ENCODE measurements at places on chromosomes 4 and X. TPM values are rescaled to one million over a fixed set of nuclear protein-coding genes. Genes with fewer than 3 reads are reported as not detected.

The ZRSR2 gene
- 20.0 TPM for total RNA-seq

The PCDH11X gene
- not detected for total RNA-seq

The TACC3 gene
- total RNA-seq = 142 TPM

The LDOC1 gene
- total RNA-seq = 4.4 TPM

The MAPK10 gene
- not detected for total RNA-seq

The H2BW2 gene
- not detected for total RNA-seq

The MTTP gene
- total RNA-seq = not detected

The PIGA gene
- total RNA-seq = 29.4 TPM

The RNF128 gene
- not detected for total RNA-seq

The NXF2B gene
- not detected for total RNA-seq

The CSAG2 gene
- total RNA-seq = not detected

The SRD5A3 gene
- 27.4 TPM for total RNA-seq

The CCNG2 gene
- 11.1 TPM for total RNA-seq

The PABPC1L2A gene
- not detected for total RNA-seq

The ARHGAP10 gene
- 7.4 TPM for total RNA-seq

The PNMA6E gene
- not detected for total RNA-seq

The VGLL1 gene
- total RNA-seq = not detected

The SPATA18 gene
- total RNA-seq = 0.07 TPM

The SERTM2 gene
- not detected for total RNA-seq

- DNase-seq = no peak
Measured at GRCh38 chr4:21625447-21625846, 323.1 kb downstream of the KCNIP4 start.

- DNase-seq = no peak
Measured at GRCh38 chr4:146029147-146029546, 90.5 kb upstream of the ZNF827 start.

- DNase-seq = no peak
Measured at GRCh38 chrX:79719568-79720231, 294.9 kb upstream of the TBX22 start.

DNA sequence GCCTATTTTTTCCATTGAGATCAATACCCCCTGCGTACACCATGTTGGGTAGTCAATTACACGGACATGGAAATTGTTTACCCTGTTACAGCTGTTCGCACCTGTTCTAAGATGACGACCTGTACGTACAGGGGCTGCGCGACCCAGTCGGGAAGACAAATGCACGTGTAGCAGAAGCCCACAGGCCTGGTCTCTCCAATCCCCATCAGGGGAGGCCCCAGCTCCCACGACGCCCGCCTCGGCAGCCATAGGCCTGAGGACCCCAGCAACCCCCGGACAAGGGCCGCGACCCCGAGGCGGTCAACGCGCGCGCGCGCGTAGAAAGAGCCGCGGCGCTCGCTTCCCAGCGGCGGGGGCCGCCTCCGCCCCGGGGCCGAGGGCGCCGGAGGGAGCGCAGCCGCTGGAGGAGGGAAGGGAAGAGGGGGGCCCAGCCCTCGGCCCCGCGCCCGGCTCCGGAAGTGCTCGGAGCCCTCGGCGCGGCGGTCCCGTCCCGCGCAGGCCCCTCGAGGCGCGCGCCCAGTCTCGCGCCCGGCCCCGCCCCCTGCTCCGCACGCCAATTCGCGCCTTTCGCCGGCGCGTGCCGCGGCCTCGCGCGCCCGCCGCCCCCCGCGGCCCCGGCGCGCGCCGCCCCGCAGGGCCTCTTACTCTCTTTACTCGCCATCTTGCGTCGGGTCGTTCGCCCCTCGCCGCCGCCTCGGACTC, 618 bp downstream of the RBBP7 start:
- peak; percentile 87 for DNase-seq

DNA sequence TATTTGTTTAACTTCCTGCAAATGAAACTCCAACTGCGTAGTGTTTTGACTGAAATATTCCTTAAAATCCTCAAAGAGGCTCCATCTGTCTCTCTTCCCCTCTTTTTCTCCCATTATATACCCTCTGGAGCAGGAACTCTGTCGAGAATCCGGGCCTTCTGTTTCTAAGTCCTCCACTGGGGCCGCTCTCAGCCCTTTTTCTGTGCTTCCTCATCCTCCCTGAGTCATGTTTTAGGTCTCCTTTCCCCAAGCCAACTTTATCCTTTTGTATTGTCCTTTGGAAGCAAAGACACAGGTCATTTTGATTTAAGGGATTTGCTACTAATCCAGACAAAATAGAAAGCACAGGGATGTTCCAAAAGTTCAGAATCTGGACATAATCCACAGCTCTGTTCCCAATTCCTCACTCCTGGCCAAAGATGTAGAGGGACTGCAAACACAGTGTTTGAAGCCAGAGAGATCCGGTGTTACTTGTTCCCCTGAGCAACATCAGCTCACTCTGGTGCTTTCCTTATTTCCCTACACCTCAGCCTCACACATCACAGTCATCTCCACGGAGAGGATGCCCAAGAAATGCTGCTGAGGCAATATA, 131.0 kb upstream of the KLF3 start:
- DNase-seq = no peak

GRCh38 chr4:11149612-11150259, 279.0 kb downstream of the HS3ST1 start:
- no peak for DNase-seq

- DNase-seq = no peak
Measured at GRCh38 chr4:16110661-16111290, 27.0 kb upstream of the PROM1 start.

DNA sequence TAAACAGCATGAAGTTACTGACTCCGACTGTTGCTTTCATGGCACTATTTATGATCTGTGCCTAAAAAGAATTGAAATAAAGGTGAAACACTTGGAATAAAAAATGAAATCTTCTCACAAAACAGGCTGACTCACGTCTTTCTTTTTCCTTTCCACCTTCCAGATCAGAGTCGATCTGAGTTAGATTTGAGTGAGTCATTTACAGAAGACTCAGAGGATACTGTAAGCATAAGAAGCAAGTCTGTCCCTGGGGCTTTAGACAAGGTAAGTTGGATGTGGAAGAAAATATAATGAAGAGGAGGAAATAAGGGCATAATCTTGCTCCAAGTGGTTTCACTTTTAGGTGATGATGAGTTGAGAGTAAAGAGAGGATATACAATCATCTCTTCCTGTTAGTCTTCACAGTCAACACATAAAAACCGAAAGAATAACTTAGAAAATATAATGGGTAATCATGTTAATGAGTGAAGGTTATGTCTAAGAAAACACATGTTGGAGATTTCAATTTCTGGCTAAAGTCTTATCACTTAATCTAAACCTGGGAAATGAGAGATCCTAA, 89.7 kb downstream of the SYTL5 start:
- no peak for DNase-seq

DNA sequence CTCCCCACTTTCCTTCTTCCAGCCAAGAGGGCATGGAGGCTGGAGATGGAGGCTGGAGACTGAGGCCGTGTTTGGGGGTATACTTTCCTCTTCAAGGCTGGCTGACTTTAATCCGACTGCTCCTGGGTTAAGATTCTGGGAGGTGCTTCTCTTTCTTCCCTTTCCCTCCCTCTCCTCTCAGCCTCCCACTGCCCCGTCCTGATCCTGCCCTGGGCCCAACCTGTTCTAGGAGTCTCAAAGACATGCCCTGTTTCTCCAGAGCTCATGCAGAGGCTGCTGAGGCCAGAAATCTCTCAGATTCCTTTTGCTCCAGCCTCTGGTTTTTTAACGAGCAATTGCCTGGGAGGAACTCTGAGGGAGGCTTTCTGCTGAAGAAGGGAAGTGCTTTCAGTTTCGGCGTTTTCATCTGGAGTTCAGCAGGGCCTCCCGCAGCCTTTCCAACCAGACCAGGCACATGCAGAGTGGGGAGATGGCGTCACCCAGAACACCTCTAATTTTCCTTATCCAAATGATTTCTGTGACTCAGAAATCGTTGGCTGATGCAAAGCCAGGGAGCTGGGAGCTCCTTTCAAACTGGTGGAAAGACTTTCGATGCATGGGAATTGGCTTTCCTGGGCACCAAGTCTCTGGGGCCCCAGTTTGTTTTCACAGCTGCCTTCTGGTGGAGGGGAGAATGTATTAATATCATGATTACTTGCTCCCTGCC, 34.5 kb upstream of the FAM9C start:
- peak; percentile 73 for DNase-seq

GRCh38 chr4:121900132-121900983, 30.1 kb upstream of the BBS7 start:
- peak; percentile 86 for DNase-seq

GRCh38 chr4:95021099-95021498, 263.3 kb downstream of the BMPR1B start:
- no peak for DNase-seq

- DNase-seq = no peak
Measured at GRCh38 chr4:73988061-73988460, at the start of gene PPBP. PPBP (minus strand) TSS chr4:73988190; CDS start chr4:73988103, 87 bp downstream.

DNA sequence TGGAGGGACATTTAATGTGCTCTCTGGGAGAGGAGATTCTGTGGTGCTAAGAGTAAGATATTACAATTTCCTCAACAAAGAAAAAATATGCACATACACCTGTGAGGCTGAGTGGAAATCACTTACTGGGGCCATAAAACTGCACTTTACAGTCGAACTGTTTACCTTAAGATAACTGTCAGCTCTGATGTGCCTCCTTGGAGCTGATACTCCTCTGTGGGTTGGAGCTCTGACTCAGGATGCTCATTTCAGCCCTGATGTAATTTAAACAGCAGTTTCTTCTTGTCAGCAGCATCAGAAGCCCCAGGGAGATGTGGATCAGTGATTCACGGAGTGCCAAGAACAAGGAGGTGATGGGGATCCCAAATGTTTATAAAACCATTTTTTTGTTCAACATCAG, 241.9 kb upstream of the SFRP2 start:
- no peak for DNase-seq

DNA sequence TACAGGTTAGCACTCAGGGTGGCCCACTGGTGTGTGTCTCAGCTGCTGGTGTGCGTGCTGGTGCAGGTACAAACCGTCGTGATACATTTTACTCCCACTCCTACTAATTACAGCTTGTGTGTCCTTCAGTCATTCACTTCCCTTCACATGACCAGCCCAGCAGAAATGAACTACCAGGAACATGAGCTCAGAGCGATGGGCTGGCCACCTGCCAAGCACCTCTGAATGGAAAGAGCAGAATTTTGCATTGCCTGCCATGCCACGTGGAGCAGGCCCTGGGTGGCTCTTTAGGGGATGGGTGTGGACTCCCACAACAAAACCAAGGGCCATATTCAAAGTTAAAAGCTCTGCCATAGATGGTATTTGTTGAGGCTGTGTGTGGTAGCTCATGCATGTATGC, 58.9 kb upstream of the PGM2 start:
- DNase-seq = no peak

- no peak for DNase-seq
Measured at GRCh38 chr4:80074069-80074468, 1.0 kb upstream of the ANTXR2 start.

DNA sequence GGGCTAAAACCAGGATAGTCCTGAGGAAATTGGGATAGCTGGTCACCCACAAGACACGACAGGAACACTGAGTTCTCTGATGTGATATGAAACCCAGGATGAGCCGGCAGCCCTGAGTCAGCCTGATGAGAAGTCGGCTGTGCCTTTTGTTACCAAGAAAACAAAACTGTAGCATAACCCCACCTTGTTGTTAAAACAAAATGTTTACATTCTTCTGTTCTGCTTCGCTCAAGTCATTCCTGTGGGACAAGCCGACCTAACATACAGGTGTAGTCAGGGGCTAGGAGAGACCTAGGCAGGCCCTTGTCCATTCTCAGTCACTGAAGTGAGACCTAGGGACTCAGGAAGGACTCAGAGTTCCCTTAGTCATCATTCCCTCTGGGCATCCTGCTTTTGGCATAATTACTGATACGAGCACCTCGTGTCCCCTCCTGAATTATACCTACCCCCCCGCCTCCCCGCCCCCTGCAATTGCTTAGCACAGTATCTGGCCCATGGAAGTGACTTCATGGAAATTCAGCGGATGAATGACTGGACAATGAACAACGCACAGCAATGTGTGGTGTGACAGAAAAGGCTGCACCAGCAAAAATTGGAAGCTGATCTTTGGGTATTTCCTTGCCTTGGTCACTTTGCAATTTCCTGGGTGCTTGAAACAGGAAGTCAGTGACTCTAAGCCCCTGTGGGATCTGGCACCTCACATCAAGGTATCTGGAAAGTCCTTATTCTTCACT, 31.9 kb upstream of the TLR2 start:
- DNase-seq = peak; percentile 61

DNA sequence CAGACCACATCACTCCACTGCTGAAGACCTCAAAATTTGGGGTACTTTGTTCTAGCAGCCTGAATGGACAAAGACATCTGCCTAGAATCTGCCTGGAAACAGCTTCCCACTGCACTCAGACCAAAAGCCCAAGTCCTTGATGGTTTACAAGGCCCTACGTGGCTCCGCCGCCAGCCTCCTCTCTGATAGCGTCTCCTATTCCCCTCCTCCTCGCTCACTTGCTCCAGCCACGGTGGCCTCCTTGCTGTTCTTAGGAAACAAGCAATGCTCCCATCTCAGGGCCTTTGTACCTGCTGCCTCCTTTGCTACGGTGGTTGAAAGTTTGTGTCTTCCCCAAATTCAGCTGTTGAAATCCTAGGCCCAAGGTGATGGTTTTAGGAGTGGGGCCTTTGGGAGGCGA, 34.7 kb upstream of the SORCS2 start:
- no peak for DNase-seq

- no peak for DNase-seq
Measured at GRCh38 chr4:17033025-17033767, 134.8 kb upstream of the LDB2 start.

DNA sequence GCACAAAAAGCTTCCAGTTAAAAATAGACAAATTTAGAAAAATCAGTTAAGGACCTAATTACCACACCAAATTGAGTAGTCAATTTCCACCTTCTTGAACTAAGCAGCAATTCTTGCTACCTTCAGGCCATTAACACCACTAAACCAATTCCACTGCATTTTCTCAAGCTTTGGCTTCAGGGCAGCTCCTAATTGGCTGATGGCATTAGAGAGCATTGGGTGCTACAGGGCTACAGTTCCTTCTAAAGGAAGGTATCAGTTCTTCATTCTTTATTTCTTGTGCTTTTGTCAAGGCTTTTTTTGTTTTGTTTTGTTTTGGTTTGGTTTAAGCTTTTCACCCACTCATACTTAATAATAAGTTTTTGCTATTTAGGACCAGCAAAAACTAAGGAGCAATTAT, 90.2 kb upstream of the FAM241A start:
- no peak for DNase-seq

DNA sequence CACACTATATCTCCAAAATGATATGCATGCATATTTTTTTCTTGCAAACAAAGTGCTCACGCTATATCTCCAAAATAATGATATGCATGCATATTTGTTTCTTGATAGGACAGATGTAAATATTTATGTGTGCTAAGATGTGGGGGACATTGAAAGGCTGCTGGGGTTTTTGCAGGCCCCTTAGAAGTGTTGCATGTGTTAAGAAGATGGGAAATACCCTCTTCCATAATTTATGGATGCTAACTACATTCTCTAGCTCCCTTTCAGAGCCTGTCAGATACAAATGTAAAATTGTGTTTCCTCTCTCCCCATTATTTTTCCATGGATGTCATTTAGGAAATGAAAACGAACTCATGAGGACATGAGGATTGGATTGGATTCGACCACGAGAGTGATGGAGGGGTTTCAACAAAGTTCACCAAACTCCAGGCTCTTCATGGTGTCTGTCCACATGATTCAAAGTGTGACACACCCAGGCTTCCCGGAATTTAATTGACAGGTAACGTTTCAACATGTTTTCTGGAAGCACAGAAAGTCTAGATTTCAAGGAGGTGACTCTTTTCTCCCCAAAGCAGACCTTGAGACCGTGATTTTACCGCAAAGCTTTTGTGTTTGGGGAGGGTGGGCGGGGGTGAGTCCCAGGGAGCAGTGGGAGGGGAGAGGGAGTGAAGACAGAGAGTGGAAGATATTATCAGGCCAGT, 94.4 kb upstream of the CD99 start:
- no peak for DNase-seq

GRCh38 chr4:85406185-85406584, 68.8 kb upstream of the ARHGAP24 start:
- no peak for DNase-seq
